ENCODE measurements at places on chromosomes 6 and 20.

- ATAC-seq, result no peak
Observed at GRCh38 chr6:122903266-122903915, 92.6 kb upstream of the CLVS2 start.

GRCh38 chr6:71459162-71459561 lies 170.6 kb downstream of the OGFRL1 start:
- no peak for ATAC-seq

GRCh38 chr6:14375930-14376329 lies 258.4 kb downstream of the CD83 start:
- ATAC-seq, result no peak

DNA sequence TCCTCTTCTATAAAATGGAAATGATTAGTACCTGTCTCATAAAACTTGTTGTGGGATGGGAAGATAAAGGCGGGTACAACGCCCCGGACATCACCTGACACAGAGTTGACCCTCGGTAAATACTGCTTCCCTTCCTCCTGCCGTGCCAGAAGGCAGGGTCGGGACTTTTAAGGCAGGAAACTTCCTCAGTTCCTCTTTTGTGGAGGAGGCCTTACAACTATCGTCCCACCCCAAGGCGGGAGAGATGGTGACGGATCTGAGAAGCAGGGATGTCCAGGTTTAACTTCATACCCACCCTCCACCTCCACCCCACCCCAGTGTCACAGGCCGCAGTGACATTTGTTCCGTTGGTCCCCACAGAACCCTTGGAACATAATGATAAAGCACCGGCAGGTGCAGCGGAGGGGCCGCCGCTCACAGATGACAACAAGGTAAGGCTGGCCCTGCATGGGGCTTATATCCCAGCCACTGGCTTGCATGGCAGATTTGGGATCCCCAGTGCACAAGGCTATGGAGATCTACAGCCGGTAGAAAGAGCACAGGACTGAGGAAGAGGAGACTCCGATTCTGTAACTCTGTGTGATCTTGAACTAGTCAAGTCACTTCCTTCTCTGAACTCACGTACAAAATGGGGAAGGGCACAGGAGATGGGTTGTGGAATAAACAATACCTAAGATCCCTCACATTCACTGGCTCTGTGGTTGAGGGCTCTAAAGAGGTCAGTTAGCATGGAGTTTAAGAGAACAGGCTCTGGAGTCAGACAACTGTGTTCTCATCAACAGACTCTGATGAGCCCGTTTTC lies 764 bp downstream of the DNTTIP1 start:
- ATAC-seq, result no peak

GRCh38 chr20:37337208-37337991 lies 8.5 kb upstream of the SRC start:
- no peak for ATAC-seq

DNA sequence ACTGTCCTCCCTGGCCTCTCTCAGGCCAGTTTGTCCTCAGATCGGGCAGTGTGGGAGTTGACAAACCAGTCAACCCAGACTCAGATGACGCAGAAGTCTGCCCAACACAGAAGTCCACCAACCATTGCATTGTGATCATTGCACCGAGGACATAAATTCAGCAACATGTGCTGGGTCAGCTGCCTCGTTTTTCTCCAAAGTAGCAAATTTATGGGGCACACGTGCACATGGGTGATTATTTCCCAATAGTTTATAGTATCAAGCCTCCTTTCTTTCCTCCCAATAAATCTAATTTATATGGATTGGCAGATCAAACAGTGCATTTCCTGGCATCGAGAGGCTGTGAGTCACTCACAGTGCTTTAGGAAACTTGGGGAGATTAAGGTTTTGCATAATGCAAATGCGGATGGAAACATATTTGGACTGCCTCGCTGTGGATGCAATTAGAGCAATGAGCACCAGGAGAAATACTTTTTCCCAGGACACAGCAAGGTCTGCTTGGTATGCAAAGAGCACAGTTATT lies 413.7 kb upstream of the SULF2 start:
- ATAC-seq, result no peak

GRCh38 chr6:40350747-40351217 lies 236.4 kb downstream of the LRFN2 start:
- ATAC-seq, result no peak

DNA sequence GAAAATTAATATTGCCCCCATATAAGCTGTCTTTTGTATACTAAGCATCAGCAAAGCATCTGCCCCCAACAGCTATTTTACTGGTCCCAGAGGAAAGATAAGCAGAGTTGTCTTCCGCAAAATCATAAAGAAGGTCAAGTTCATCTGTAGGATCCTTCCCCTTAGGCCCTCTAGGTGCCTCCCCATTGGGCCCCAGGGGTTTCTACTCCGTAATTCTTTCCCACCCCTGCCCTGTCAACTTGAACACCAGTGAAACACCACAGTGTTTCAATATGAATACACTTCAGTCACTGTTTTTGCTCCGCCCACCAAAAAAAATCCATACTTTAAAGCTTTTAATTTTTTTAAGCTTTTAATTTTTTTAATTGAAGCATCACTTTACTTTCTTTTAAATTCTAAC lies 159.2 kb downstream of the ATXN1 start:
- no peak for ATAC-seq

DNA sequence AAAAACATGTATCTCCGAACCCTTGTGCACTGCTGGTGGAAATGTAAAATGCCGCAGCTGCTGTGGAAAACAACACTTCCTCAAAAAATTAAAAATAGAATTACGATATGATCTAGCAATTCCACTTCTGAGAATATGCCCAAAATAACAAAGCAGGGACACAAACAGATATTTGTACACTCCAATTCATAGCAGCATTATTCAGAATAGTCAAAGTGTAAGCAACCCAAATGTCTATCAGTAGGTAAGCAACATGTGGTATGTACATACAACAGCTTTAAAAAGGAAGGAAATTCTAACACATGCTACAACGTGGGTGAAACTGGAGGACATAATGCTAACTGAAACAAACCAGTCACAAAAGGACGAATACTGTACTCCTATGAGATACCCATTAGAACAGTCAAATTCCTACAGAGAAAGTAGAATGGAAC lies 5.7 kb upstream of the RAB5IF start:
- ATAC-seq, result no peak

GRCh38 chr20:62719250-62719935 lies 10.8 kb downstream of the NTSR1 start:
- ATAC-seq, result no peak

GRCh38 chr6:3506200-3506599 lies 49.4 kb upstream of the SLC22A23 start:
- ATAC-seq, result no peak

DNA sequence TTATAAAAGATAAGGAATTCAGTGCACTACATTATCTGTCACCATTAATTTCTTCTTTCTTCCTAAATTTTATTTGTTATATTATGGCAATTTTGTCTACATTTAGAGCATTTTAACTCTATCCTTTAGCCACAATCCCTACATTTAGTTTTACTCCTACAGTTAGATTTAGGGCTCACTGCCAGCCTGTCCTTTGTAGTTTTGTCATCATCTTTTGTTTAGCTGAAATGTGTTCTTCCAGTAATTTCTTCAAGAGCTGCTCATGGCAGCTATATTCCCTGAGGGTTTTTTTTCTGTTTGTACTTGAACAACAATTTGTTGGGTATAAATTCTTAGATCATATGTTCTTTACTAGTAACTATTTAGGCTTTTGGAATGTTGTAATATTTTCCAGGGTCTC lies 72.7 kb upstream of the B3GAT2 start:
- no peak for ATAC-seq

DNA sequence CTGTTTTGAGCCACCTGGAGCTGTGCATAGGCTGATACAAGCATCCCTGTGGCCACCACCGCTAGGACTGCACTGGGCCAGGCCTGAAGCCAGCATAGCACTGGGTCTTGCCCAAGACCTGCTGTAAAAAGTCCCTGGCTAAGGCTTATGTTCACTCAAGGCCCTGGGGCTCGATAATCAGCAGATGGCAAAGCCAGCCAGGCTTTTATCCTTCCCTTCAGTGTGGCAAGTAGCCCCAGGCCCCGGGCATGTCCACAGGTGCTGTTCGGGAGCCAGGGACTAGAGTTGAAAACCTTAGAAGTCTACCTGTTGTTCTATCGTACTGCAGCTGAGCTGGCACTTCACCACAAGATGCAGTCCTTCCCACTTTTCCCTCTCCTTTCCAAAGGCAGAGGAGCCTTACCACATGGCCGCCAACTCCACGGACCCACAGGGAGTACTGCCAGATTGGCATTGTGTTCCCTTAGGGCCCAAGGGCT lies 226.4 kb upstream of the ZNF217 start:
- ATAC-seq, result no peak

DNA sequence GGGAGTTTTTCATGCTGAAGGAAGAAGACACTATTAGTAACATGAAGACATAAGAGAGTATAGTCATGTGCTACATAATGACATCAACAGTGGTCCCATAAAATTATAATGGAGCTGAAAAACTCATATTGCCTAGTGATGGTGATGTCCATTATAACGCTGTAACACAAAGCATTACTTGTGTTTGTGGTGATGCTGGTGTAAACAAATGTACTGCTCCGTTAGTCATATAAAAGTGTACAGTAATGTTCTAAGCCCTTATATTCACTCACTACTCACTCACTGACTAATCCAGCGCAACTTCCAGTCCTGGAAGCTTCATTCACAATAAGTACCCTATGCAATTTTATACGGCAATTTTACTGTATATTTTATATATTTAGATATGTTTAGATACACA lies 26.8 kb upstream of the ASF1A start:
- no peak for ATAC-seq

Measured in gastroesophageal sphincter (tissue), 4 donors.